NCI-H1417 treated with DMSO at 0.1 percent for 48 hours (cell line): ENCODE measurements at places on chromosomes 3 and 15.

- no peak for DNase-seq
Observed at GRCh38 chr3:175346573-175347356, 487.6 kb downstream of the NAALADL2 start.

DNA sequence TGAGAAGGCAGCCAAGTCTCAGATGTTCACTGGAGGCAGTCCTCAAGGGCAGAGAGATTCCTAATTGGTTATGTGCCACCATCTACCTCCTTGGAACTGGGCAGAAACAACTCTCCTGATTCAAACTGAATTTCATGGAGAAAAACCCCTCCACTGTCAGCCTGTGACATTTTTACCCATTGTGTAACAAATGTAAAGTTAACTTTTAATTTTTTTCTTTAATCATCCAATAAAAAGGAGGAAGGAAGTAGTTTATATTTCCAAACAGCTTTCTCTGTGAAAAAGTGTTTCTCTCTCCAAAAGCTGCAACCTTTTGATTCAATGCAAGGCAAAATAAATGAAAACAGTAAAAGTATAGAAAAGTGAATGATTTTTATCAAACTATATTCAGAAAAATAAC, 510 bp upstream of the COLQ start:
- DNase-seq: no peak

DNA sequence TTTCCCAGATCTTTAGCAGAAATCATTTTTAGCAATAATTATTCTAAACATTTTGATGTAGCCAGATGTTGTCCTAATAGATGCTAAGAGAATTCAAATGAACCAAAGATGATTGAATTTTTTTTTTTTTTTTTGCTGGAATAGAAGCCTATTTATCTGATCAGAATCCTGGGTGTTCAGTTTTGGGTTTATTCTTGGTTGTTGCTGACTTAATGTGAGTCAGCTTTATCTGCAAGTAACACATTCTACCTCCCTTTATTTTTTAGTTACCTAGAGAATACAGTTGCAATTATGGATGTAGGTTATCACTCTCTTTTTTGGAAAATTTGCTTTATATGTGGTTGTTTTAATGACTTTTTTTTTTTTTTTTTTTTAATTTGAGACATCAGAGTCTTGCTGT, 6.4 kb downstream of the CEP97 start:
- DNase-seq: no peak

GRCh38 chr15:43242616-43243015, 21.8 kb upstream of the EPB42 start:
- no peak for DNase-seq
